NCI-H446 (cell line): ENCODE measurements at places on chromosomes 1 and 21.

DNA sequence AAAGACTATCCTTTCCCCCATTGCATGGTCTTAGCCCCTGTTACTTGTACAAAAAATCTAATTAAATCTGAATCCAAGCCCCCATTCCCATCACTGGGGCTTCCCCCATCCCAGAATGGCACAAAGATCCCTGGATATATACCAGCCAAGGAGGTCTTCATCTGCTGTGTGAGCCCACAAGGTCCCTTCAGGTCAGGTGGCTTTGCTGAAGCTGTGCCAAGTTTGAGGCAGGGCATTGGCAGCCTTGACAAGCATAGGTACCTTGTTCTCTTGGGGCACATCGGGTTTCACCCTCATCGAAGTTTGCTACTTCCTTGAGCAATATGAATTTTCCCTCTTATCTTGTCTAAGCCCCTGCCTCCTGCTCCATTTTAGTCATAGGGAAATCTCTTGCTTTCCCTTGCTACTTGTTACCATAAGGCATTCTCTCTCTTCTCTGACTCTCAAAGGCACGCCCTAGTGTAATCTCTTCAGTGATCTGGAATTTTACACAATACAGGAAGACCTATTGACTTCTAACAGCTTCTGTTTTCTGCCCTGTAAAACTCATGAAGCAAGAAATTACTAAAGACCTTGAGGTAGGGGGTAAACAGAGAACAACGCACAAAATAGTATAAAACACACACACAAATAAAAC is 71.4 kb upstream of the COG2 start:
- no peak for DNase-seq

DNA sequence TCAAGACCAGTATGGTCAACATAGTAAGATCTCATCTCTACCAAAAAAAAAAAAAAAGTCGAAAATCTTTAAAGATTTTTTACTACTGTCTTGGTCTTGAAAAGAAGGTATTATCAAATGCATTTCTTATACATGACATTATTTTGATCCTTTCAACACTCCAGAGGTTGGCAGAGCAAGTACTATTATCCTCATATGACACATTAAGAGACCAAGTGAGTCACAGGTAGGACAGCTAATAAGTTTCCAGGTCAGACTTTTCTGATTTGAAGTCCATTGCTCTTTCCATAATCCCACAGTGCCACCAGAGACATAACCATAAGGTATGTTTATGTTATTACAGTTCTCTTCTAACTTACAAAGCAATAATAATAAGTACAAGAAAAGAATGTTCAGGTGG is 15.2 kb downstream of the DBT start:
- DNase-seq: no peak

- no peak for DNase-seq
Observed at GRCh38 chr1:78040484-78041089, 5.2 kb upstream of the GIPC2 start.

DNA sequence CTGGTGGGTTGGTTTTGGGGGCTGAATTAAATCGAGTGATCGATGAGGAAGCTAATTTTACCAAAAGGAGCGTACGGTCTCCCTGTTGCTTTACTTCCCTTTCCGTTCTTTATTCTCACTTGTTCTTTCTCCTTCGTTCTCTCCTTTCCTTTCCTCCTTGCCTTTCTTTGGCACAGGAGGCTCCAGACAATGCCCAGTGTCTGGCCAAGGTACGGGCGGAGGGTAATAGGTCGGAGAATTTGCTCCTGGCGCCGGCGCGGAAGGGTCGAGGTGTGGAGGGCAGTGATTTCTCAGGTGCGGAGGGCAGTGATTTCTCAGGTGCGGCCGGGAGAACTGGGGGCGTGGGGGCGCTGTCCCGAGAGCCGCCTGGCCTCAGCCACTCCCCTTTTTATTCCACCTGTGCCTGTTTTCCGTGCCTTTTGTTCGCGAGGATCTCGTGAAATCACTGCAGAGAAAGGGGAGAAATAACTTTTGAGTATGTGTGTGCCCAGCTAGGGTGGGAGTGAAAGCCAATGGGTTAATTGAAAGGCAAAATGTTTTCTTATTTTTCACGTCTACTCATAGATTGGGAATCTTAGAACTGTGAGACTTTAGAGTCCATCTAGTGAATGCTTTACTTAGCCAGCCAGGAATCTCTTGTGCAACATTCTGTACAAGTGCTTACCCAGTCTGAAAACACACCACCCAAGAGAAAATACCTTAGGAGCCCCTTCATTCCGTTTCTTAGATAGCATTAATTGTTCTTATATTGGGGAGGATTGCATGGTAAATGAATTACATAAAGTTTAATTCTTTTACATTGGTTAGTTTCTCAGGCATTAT is 1.3 kb downstream of the FNBP1L start:
- no peak for DNase-seq

DNA sequence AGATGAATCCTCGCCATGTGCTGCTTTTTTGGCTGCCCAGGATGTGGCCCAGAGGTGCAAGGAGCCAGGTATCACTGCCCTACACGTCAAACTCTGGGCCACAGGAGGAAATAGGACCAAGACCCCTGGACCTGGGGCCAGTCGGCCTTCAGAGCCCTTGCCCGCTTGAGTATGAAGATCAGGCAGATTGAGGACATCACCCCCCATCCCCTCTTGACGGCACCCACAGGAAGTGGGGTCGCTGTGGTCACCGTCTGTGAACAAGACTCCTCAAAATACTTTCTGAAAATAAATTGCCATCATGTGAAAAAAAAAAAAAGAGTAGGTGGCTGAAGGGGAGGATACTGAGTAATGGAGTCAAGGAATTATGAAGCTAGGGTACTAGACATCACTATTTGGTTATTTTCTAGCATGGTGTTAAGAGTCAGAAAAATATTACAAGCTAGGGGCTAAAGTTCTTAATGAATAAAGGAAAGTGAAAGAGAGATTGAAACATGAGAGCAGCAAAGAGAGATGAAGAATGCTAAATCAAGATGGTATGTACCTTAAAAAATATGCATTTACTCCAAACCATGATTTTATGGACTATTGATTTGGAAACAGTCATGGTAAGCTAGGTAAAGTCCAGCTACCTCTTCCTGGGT is 84.9 kb downstream of the CLEC20A start:
- DNase-seq: no peak

GRCh38 chr1:245428681-245429080 is 273.9 kb downstream of the KIF26B start:
- no peak for DNase-seq

GRCh38 chr1:152543820-152544219 is 22.8 kb downstream of the LCE3E start:
- DNase-seq: no peak

DNA sequence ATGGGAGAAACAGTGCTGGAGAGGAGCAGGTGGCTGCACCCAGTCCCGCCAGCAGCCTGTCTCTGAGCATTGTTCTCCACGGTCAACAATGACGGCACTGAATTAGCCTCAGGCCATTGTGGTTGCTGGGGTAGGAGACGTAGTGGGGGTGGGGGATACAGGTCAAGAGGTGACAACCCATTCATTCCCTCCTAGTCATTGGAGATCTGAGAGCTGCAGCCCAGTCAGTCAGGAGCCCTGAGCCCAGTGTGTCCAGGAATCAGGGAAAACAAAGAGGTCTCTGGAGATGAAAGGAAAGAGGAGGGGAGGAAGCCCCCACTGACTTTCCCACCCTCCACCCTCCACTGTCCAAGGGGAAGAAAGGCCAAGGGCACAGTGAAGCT is 15.3 kb downstream of the SMIM12 start:
- DNase-seq: no peak

DNA sequence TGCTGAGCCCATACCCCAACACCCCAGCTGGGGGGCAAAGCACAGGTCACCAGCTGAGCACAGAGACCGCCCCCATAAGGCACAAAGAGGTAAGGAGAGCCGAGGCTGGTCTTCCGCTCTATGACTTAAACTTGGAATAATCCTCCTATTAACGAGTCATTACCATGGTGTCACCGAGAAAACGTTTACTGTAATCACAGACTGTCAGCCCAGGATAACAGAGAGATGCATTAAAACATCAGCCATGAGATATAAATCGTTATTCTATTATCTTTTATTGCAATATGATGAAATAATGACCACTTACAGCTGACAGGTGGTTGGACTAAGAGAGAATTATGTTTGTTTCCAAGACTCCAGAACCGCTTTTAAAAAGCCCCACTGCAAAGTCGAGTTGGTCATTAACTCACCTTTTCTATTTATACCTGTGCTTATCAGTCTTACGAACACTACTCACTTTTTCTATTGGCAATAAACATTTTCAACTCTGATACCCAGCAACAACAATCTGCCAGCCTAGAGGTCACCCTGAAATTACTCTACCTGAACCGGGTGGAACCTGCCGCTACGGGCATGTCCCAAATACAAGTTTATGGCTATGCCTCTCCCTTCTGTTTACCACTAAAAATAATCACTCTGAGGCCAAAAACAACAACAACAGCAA is 21.5 kb downstream of the NPHP4 start:
- no peak for DNase-seq

- peak; percentile 82 for DNase-seq
Observed at GRCh38 chr21:45542242-45542666, at the start of gene SLC19A1. TSS of gene SLC19A1 (minus strand) at chr21:45542440. CDS start at chr21:45537959, 4,481 bp downstream.

DNA sequence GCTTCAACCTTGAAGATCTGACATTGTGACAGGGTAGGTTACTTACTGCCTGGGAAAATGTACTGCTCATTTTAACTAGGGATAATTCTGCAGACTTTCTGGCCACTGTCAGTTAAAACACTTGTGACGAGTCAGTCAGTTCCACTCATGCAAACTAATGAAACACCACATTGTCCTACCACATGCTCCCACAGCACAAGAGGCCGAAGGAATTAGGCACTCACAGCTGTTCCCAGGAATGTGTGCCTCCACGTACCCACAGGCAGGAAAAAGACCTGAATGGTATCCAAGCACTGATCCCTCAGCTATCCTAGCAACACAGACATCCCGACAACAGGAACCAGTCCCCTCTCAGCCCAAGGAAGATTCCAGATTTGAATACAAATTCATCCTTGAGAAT is 12.3 kb downstream of the BCAR3 start:
- DNase-seq: peak; percentile 9

- no peak for DNase-seq
Observed at GRCh38 chr1:34750610-34751009, 4.2 kb upstream of the GJB5 start.

- no peak for DNase-seq
Observed at GRCh38 chr1:199612976-199613774, 414.3 kb upstream of the NR5A2 start.

DNA sequence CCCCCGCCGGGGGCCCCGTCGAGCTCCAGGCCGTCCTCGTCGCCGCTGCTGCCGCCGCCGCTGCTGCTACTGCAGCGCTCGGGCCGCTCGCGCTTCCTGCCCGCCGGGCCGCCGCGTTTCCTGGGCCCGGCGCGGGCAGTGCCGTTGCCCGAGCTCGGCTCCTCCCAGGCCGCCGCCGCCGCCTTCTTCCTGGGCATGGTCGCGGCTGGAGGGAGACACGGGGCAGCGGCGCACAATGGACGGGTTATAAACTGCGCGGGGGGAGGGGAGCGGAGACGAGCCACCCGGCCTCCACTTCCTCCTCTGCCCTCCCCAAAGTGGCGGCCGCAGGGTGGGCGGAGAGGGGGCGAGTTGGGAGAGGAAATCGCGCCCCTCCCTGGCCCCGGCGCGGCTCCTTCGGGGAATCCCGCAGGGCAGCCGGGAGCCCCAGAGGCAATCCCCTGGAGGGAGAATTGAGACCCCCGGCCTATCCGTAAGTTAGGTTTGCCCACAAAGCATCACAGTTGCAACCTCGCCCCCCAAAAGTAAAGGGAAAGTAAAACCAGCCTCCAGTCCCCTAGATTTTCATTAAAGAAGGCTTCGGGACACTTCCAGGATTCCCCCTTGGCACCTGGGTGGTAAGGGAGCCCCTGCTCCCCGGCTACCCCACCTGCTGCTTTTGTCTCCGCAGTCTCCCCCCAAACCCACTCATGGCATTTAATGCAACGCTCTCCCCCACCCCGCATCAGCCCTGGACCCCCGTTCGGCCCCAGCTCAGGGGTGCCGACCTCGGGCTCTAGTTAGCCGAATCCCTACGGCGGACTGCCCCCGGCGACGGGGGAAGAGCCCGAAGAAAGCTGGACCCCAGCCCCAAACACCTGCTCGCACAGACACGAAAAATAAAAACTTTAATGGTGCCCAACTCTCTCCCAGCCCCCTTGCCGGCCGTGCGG is 893 bp downstream of the RCC2 start:
- peak; percentile 56 for DNase-seq

DNA sequence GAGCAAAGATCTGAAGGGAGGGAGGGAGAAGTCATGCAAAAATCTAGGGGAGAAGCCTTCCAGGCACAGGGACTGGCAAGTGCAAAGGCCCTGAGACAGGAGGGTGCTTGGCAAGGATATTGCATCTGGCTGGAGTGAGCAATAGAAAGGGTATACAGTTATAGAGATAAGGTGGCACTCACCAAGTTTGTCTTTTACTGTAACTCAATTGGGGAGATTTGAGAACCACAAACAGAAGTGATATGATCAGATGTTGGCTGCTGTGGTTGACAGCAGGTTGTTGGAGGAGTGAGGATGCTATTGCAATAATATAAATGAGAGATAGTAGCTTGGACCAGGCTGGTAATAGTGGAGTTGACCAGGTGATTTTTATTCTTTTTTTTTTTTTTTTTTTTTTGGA is 25.6 kb downstream of the MCOLN3 start:
- no peak for DNase-seq

DNA sequence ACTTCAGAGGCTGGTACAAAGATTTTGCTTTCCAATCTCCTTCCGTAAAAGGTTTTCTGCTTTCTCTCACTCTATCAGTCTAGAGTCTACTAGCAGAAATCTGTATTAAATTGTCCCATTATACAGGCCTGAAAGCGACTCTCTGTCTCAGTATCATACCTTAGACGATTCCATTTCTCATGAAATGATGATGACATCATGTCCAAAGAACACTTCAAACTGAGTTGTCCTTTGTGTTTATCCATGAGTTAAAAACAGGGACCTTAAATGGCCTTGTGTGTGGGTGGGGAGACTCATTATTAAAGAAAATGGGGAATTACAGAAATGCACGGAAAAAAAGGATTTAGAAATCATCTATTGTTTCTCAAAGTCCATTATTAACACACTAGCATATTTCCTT is 21.0 kb upstream of the SLC44A3 start:
- DNase-seq: no peak

DNA sequence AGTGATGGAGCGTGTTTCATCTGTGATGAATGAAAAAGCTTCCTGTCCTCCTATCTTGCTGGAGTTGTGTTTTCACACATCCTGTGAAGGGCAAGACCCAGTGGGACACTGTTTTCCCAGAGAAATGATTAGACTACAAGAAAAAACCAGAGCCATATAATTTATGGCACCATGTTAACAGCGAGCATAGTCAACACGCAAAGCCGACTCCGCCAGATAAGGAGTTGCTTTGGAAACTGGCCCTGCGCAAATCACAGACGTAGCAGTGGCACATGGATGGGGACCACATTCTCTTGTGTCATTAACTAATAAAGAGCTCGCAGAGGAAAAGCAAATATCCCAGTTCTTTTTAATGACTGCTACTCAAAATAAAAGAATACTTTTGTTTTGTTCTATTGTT is 471.2 kb upstream of the RUNX1 start:
- no peak for DNase-seq

GRCh38 chr1:156149374-156150332 is 3.7 kb upstream of the SEMA4A start:
- DNase-seq: no peak

DNA sequence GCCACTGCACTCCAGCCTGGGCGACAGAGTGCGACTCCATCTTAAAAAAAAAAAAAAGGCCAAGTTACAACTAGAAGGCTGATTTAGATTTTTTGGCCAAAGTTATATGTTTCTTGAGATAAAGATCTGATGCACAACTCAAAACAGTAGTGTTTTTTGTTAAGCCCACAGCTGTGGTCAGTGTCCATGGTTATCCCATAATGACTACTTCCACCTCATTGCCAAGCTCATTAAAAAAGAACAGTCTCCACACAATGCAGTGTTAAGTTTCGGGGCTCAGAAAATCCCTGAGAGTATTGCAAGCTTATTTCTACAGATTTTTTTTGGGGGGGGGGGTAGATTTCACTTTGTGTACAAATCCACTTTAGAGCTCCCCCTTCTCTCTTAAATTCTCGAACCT is 120.5 kb downstream of the RUNX1 start:
- no peak for DNase-seq
